Activated T-helper 1 cell treated with anti-CD3 and anti-CD28 coated beads, Interleukin-2, amount 50 U/mL, for 16 hours (primary cell): ENCODE measurements at places on chromosomes 12 and 14.

- DNase-seq = no peak
These were observed 1.1 kb downstream of the ATXN2 start for GRCh38 chr12:111597831-111598636.

DNA sequence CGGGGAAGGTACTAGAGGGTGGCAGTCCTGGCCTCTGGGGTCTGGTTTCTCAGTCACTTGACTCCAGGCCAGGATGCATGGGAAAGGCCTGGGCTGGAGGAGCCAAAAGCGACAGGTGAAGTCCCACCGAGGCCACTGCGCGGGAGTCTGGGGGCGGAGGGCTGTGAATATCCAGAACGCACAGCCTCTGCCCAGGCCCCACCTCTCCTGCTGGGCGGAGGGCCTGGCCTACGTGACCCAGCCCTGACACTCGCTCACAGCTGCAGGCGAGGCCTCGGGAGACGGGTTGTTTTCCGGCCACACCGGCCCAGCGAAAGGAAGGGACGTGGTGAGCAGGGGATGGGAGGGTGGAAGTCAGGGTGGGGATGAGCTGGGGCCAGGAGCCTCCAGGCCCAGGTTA is 91.2 kb downstream of the RFLNA start:
- no peak for DNase-seq

DNA sequence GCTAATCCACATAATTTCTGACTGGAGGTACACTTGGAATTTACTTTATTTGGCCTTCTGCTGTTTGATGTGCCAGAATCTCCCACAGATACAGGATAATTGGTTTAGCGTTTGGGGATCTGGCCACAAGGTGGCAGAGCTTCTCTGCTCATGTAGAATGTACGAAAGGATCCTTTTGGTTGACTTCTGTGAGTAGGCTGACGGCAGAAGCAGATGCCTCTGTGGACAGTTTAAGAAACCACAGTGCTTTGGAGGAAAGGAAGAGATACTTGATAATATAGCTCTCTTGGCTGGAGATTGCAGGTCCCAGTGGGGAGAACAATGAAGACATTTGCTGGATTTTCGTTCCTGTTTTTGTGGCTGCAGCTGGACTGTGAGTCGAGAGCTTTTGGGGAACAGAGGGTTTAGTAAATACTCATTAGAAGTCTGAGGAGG is 75.3 kb upstream of the OR4E1 start:
- DNase-seq = no peak

DNA sequence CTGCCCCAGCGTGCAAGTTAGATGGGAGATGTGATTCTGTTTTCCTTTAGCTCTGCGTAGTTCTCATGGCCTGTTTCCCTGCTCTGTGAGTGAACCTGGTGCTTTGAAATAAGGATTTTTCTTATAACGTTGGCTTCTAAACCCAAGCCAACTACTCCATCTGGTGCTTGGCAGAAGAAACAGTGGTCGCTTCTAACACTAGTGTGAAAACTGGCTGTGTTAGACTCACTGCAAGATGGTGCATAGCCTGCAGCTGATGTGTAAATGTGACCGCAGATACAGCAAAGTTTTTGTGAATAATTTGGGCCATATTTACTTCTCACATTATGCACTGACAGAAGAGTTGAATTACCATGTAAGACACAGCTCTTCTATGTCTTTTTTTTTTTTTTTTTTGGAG is 12.2 kb downstream of the GTF2H3 start:
- DNase-seq = no peak

DNA sequence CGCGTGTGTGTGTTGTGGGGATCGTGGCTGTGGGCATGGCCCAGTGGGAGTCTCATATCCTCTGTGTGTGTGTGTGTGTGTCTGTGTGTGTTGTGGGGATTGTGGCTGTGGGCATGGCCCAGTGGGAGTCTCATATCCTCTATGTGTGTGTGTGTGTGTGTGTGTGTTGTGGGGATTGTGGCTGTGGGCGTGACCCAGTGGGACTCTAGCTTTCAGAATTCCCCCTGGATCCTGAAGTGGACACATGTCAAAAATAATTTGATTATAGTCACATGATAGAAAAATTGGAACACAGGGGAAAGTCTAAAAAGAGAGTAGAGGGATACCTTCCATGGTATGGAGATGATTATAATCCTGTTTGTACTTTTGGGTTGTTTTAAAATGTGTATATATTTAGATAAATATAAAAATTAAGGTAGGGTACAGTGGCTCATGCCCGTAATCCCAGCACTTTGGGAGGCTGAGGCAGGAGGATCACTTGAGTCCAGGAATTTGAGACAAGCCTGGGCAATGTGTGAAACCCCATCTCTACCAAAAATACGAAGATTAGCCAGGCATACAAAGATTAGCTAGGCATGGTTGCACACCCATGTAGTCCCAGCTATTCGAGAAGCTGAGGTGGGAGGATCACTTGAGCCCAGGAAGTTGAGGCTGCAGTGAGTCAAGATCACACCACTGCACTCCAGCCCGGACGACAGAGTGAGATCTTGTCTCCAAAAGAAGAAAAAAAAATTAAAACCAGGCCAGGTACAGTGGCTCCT is 11.0 kb downstream of the PAPLN start:
- no peak for DNase-seq

GRCh38 chr12:40117818-40118217 is 11.9 kb upstream of the SLC2A13 start:
- no peak for DNase-seq

GRCh38 chr12:107511292-107511691 is 174.3 kb upstream of the PWP1 start:
- DNase-seq = no peak

- no peak for DNase-seq
These were observed 8.3 kb downstream of the REC8 start for GRCh38 chr14:24179961-24180796.

GRCh38 chr14:65301862-65302539 is 110.5 kb upstream of the FUT8 start:
- DNase-seq = no peak

GRCh38 chr14:87995500-87996290 is 2.7 kb upstream of the GALC start:
- DNase-seq = no peak

DNA sequence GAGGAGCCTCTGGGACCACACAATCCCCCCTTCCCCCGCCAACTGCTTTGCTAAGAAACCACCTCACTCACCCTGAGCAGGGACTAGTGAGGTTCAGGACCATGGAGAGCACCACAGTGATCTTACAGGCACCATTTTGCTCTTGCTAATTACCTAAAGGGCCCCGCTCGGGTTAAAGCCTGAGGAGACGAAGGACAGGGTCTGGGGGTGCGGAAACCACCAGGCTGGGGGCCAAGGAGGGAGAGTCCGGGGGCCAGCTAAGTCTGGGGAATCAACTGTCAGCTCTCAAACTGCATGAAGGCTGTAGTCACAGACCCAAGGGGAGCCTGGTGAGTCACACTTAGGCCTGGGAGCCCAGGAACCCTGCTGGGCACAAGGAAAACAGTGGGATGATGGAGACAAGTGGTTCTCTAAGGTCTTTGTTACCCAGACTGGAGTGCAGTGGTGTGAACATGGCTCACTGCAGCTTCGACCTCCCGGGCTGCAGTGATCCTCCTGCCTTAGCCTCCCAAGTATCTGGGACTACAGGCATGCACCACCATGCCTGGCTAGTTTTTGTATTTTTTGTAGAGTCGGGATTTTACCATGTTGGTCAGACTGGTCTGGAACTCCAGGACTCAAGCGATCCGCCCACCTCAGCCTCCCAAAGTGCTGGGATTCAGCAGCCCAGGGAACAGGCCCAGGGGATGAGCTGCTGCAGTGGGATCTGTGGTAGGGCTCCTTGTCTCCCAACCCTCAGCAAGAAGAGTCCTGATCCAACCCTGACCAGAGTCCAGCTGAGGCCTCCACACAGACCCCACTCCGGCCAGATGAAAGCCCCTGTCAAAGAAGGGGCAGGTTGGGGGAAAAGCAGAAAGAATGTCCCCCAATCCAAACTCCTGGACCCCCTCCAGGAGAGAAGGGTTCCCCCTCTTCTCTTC is 98.8 kb downstream of the CALM1 start:
- no peak for DNase-seq

DNA sequence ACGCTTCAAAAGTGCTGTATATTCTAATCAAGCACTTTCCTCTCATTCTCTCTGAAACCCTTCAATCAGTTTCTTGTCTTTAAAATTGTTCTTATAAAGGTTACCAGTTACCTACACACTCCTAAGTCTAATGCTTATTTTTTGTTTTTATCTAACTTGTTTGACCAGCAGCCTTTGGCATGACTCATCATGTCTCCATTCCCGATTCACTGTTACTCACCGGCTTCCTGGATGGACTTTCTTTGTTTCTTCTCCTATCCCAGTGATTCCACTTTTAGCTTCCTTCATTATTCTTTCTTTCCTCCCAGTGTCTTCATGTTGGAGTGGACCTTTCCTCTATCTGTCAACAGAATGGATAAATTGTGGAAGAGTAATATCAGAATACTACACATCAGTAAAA is 368.6 kb upstream of the CCDC196 start:
- DNase-seq = no peak

DNA sequence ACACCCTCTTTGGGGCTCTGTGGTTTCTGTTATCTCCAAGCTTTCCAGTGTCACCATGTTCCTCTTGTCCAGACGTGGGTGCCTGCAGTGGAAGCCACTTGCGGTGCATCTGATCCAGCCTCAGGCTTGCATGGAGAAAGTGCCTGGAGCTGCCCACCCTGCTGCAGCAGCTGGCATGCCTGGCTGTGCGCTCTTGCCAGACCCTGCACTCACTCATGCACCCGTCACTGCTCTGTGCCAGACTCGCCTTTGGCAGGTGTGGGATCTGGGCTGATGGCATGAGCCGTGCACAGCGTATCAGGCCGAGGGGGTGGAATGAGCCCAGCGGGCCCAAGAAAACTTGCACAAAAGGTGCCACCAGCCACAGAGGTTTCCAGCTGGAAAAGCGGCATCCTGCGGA is 105.1 kb downstream of the MNAT1 start:
- no peak for DNase-seq
